ENCODE measurements at places on chromosomes 6 and 20.

GRCh38 chr20:10228330-10228729 lies 9.7 kb downstream of the SNAP25 start:
- no peak for DNase-seq

- no peak for DNase-seq
Measured at GRCh38 chr6:157715728-157716164, 107.3 kb upstream of the SNX9 start.

DNA sequence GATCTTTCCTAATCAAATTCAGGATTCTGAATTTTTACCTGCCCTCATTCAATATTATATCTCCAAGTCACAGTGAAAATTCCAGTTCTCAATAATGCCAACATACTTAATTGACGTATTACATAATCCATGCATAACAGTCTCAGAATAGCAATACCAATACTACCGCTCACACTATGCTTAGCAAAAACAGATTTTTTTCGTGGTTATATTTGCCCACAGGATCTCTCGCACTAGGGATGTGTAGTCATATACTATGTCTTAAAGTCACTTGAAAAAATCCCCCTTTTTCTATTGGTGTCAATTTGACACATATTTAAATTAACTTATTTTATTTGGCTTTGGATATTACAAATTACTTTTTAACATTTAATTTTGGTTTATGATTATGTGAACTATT lies 323.1 kb upstream of the SLC35B3 start:
- no peak for DNase-seq

- no peak for DNase-seq
Measured at GRCh38 chr6:3283641-3284435, 25.1 kb downstream of the PSMG4 start.

- peak; percentile 78 for DNase-seq
Measured at GRCh38 chr6:37514321-37514771, 14.7 kb upstream of the CCDC167 start.

DNA sequence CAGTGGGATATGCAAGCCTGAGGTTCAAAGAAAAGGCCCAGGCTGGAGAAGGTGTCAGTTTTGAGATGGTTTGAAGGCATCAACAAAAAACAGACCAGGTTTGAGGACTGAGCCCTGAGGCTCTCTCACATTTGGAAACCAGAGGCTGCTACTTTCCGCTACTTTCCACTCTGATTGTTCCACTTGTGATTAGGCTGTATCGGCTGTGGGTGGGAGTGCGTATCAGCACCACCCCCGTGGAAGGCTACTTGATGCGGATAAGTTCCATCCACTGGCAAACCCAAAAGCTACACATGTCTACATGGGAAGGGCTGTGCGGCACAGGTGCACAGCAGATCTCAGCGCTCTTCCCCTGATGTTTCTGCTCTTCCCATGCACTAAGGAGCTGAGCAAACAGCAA lies 198.7 kb downstream of the GMPR start:
- no peak for DNase-seq

DNA sequence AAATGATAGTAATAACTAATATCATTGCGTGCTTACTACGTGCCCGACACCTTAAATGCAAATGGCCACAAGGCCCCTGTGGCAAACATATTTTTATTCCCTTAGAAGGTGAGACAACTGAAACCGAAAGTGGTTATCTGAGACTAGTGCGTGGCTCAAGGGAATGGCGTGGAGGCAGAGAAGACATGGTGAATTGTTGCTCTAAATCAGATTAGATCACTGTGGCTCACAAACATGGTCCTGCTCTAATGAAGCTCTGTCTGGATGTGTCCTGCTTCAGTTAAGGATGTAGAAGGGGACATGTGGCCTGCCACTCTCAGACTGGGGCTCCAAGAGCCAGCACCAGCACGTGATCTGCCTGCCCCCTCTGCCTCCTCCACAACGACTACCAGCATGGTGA lies 124.2 kb upstream of the GMDS start:
- no peak for DNase-seq

DNA sequence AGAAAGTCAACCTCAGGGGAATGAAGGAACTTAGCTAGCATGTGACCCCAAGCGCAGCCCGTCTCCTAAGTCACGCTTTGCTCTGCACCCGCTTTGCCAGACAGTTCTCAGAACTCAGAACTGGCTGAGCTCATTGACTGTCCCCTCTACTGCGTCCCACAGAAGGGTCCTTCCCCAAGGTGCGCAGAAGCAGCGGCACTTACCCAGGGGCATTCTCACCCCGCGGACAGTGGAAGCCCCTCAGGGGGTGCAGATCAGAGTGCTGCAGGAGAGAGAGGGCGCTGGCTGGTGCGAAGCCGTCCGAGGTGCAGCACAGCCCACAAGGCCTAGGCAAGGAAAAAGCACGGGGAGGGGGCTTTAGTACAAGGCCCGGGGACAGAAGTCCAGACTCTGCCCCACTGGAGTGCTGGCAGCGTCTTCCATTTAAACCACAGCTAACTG lies 807 bp downstream of the SNHG17 start:
- DNase-seq = peak; percentile 50

DNA sequence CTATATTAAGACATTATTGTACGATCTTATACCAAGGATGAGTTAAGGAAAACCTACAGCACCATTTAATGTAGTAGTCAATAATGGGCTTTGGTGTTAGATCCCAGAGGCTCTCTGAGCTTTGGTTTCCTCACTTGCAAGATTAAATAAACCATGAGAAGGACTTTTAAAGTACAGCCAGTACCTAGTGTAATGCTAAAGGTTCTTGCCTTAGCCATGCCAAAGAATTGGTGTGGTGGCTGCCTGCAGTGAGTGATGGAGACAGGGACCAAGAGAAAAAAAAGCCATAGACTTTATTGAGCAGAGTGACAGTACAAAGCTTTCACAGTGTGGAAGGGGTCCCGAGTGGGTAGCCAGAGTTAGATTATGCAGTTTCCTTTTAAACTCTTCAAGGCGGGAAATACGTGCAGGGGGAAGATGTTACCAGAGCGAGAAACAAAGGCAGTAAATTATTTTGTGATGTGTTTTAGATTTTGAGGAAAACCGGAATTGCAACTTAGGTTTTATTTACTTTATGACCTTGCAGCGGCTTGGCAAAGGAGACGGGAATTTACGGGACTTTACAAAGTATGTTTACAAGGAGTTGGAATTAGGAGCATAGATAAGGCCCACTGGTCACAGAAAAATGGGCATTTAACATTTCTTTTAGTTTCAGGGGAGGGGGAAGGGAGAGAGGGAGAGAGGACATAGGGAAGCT lies 100.4 kb downstream of the MYO6 start:
- no peak for DNase-seq

DNA sequence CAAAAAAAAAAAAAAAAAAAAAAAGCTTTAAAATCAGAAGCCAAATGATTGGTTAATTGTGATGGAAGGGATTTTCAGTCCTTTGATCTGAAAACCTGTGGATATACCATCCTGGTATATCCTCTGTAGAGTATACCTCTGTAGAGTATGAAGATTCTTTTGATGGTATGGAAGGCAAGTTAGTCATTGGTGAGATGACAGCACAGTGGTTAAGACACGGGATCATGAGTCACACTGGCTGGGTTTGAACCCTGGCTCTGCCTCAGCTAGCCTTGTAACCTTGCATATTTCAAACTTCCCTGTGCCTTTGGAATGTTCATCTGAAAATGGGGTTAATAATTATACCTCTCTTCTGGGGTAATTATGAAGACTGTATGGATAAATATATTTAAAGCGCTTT lies 179.3 kb downstream of the CARMIL1 start:
- DNase-seq = no peak

- DNase-seq = no peak
Measured at GRCh38 chr6:64812138-64812537, 894.9 kb downstream of the EYS start.

DNA sequence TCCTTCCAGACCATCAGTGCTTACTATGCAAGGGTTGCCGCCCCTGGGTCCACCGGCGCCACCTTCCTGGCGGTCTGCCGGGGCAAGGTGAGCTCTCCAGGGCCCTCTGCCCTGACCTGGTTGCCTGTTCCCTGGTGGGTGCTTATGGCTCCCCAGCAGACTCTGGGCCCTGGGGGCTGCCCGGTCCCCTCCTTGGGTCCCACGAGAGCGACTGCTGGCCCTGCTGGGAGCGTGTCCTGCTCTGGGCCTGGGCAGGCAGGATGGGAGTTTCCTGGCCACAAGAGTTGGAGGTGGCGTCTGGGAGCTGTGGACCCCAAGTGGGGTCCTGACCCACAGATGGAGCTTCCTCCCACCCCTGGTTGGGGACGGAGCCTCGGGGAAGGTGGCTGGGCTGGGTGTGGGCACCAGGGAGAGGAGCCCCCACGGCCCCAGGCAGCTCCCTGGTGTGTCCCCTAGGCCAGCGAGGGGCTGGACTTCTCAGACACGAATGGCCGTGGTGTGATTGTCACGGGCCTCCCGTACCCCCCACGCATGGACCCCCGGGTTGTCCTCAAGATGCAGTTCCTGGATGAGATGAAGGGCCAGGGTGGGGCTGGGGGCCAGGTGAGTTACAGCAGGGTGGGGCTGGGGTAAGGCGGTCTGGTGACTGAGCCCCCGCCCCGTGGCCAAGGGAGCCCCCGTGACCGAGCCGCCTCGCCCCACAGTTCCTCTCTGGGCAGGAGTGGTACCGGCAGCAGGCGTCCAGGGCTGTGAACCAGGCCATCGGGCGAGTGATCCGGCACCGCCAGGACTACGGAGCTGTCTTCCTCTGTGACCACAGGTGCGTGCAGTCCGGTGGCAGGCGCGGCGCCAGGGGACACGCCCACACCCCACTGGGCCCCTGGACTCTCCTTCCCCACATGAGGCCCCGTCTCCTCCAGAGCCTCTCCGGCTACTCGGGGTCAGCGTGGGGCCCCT lies 7.1 kb upstream of the TNFRSF6B start:
- no peak for DNase-seq

GRCh38 chr6:115717062-115717461 lies 343.6 kb downstream of the FRK start:
- no peak for DNase-seq

- DNase-seq = no peak
Measured at GRCh38 chr6:155181498-155181897, 82.3 kb upstream of the CLDN20 start.

DNA sequence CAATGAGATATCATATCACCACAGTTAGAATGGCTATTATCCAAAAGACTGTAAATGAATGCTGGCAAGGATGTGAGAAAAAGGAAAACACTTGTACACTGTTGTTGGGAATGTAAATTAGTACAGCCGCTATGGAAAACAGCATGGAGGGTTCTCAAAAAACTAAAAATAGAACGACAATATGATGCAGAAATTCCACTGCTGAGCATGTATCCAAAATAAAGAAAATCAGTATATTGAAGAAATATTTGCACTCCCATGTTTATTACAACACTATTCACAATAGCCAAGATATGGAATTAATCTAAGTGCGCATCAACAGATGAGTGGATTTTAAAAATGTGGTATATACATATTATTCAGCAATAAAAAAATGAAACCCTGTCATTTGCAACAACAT lies 898.9 kb upstream of the MAN1A1 start:
- no peak for DNase-seq

DNA sequence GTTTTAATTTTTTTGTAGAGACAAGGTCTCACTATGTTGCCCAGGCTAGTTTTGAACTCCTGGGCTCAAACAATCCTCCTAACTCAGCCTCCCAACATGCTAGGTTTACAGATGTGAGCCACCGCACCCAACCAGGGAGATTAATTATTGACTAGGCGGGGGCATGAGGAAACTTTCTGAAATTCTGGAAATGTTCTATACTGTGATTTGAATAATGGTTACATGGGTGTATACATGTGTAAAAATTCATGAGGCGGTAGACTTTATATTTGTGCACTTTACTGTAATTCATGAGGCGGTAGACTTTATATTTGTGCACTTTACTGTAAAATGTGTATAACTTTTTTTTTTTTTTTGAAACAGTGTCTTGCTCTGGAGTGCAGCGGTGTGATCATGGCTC lies 147.2 kb downstream of the GRM4 start:
- no peak for DNase-seq

DNA sequence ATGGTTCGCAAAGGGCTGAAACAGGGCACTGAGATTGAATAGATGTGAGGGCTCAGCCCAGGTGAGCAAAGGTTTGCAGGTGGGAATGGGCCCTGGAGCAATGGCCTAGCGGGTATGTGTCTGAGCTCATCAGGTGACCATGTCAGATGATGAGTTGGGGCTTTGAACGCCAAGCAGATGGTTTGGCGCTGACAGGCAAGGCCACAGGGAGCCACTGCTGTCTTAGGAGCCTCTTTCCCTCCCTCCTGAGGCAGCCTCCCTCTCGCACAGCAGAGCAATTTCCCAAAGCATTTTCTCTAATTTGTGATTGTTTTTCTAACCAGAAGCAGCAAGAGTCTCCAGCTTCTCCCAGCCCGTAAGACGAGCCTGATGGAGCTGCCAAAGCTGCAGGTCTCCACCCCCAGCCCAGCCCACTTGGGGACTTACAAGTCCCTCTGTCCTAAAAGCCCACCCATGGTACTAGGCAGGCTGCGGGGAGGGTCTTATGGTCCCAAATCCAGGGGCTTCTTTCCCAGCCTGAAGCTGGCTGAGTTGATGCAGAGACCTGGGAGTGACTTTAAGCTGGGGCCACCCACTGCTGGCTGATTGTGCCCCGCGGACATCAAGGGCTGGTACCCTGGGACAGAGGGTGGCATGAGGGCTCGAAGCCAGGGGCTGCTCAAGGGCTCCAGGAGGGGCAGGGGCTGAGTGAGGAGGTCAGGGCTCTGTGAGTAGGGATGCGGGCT lies 11.6 kb downstream of the CDH22 start:
- no peak for DNase-seq

DNA sequence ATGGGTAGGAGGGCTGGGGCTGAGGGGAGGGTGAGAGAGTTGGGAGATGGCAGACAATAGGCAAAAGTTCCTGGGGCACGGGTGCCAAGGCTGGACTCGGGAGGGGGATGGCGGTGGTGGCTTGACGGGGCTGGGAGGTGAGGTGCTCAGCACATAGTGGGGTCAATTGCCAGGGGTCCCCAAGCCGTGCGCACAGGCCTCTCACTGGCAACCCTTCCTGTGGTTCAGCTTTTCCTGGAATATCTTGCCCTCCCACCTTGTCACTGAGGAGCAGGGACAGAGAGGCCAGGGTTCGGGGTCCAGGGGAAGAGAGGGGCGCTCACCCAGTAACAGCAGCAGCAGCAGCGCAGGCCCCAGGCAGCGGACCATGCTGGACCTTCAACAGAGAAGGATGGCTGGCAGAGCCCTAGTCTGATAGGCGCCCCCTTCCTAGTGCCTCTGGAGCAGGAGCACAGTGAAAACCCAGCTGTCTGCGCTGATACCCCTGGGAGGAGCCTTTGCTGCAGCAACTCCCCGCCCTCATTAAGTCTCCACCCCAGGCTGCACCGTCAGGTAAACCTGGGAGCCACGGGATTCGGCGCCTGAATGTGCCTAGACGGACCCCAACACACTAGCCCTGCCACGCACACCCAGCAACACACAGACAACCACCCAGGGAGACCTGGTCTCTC lies at the start of gene GFRA4:
Gene GFRA4, minus strand, starts transcription at position 369 of the 671 bp plus-strand sequence. Its CDS starts 0 bp downstream, at position 369.
- no peak for DNase-seq

DNA sequence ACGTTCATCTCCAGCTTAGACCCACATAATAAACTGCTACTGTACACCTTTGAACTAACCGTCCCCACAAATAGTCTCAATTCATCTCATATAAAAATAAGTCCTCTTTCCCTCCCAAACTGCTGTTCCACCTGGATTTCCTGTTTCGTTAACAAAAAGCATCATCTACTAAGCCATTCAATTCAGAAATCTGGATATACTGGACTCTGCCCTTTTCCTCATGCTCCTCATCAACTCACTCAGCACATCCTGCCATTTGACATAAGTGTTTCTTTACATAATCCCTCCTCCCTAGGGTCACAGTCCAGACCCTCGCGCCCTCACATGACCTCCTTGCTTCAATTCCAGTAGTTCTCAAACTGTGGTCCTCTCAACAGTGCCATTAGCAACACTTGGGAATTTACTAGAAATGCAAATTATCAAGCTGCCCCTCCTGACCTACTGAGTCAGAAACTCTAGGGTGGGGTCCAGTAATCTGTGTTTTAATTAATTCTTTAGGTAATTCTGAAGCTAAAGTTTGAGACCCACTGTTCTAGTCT lies 4.5 kb downstream of the MKKS start:
- DNase-seq = no peak

Measured in SJSA1 (cell line).